OCI-LY7 (cell line): ENCODE measurements at places on chromosomes 5 and 9.
A peak's percentile ranks its signal among the peaks of the same experiment; 100 is the strongest.

DNA sequence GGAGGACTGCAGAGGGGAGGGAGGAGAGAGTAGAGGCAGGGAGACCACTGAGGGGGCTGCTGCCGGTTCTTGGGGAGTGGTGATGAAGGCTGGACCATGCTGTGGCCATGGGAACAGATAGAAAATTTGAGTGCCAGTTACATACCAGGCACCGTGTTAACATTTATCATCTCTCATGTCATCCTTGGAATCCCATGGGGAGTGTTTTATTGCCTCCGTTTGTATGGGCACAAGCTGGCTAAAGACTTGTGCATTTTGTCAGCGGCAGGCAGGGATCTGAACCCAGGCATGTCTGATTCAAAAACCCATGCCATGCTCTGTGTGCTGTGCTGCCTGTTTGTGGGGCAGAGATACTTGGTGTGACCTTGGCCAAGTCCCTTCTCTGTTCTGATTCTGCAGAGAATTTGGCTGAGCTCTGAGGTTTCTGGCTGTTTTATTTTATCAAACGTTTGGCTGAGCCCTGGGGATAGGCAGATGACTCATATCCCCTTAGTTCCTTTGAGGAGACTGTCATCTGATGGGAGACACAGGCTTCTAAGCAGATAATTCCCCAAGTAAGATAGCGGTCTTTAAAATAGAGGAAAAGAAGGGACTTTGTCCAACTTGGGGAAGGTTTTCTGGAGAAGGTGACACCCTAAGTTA, 22.2 kb downstream of the COL27A1 start:
- DNase-seq: no peak

GRCh38 chr9:121746866-121747265, 95.4 kb downstream of the DAB2IP start:
- DNase-seq: no peak

GRCh38 chr5:38360323-38361061, 102.1 kb downstream of the EGFLAM start:
- no peak for DNase-seq

DNA sequence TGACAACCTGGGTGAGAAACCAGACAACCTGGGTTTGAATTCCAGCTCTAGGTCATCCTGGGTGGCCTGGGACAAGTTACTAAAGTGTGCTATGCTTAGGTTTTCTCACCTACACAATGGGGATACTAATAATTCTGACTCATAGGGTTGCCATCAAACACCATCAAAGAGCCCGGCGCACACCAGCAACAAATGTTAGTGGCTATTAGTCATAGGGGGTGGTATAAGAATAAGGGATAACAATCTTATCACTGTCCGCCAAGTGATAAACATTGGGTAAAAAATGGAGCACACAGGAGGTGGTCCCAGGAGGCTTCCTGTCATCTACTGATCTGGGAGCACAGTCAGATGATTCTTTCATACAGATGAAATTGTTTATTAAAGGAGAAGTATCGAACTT, 61.4 kb upstream of the AFAP1L1 start:
- no peak for DNase-seq

GRCh38 chr9:37104183-37104889, 16.0 kb upstream of the ZCCHC7 start:
- DNase-seq: no peak

- no peak for DNase-seq
Measured at GRCh38 chr9:131436865-131437271, 43.0 kb downstream of the PRRC2B start.

DNA sequence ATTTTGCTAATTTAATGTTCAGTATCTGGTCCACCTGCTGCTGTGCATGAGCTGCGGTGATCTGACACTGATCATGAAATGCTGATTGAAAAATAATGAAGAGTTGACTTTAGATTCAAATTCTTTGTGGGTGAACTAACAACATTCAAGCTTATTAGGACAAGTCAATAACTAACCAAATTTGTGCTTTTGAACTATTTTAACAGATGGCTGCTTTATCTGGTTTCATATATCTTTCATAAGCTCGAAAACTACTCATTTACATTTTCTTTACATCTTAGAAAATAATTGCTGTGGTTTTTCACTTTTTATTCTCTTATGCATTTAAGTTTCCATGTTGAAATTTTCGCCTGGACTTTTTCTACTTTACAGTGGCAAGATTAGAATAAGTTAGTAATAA, 274.8 kb upstream of the CCNG1 start:
- no peak for DNase-seq

GRCh38 chr5:9361835-9362234, 184.0 kb downstream of the SEMA5A start:
- peak; percentile 58 for DNase-seq

- no peak for DNase-seq
Measured at GRCh38 chr5:856531-857425, 6.0 kb upstream of the ZDHHC11 start.
